Mammary microvascular endothelial cell (primary cell): ENCODE measurements at places on chromosomes 13 and 19. TPM values are rescaled to one million over a fixed set of nuclear protein-coding genes. Genes with fewer than 3 reads are reported as not detected.

Gene PROSER1
- total RNA-seq, result 14.1 and 14.5 TPM in 2 replicates

Gene WDR62
- total RNA-seq, result 9.1 and 10.9 TPM in 2 replicates

Gene HTR2A
- total RNA-seq, result not detected in 2 replicates

Gene AMH
- total RNA-seq, result 0.33 TPM in 1 of 2 replicates, not detected in the other

Gene ZNF665
- total RNA-seq, result 1.7 and 6.7 TPM in 2 replicates

Gene DIAPH3
- 19.3 and 20.6 TPM in 2 replicates for total RNA-seq

Gene RFX1
- total RNA-seq, result 3.7 and 4.6 TPM in 2 replicates
